Body of pancreas (tissue), 4 donors: ENCODE measurements at places on chromosomes 2 and 18. TPM values are rescaled to one million over a fixed set of nuclear protein-coding genes. Genes with fewer than 3 reads are reported as not detected.

- DNase-seq, result no peak
These were observed 27.0 kb downstream of the KCNJ13 start for GRCh38 chr2:232749331-232749730.

- no peak for DNase-seq
These were observed 15.0 kb downstream of the RAB27B start for GRCh38 chr18:54843314-54843713.

GRCh38 chr2:136439064-136439676 is 321.2 kb upstream of the CXCR4 start:
- no peak for DNase-seq

DNA sequence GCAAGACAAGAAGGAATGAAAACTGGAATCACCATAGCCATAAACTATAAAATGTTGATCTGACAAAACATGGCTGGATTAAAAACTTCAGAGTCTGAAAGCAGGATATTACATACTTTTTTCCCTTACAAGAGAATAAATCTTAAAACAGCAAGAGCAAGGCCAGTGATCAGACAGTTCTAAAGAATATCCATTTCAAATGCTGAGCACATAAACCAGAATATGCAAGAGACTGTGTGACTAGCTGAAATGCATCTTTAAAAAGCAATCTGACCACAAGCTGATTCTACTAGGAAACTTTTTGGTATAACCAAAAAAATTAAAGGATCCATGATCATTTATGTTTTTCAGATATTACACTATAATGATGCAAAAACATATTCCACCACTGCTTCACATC is 120.7 kb upstream of the RNU4ATAC start:
- DNase-seq, result no peak

- no peak for DNase-seq
These were observed 48.2 kb downstream of the COL4A4 start for GRCh38 chr2:227115761-227116160.

DNA sequence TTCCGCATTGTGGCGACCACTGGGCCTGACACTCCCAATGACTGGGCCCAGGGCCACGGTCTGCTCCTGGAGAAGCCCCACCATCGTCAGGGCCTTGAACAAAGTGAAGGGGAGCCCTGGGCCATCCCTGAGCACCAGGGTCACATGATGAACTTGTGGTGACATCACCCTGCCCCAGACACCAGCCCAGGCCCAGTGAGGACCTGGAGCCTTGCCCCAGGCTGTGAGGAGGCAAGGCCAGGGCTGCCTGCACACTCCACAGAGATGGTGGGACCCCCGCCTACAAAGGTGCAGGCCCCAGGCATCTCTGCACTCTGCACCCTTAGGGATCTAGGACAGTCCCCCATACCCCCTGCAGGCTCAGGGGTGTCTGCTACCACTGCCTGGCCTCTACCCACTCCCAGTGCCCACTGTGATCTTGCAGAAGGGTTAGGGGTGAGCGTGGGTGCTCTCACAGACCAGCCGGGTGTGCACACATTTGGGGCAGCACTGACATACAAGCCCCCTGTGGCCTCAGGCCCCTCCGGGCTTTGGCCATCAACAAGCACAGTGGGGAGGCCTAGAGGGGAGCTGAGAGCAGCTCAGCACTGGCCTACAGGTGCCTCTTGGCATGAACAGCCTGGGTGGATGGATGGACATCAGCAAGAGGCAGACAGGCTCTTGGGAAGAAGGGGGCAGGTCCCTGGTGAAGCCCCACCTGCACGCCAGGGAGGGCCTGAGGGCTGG is 624.0 kb upstream of the LRRTM4 start:
- no peak for DNase-seq

- DNase-seq, result no peak
These were observed 47.8 kb downstream of the XDH start for GRCh38 chr2:31366733-31367132.

Gene CCDC141
- 13.7 TPM for total RNA-seq

Gene LHCGR
- total RNA-seq, result not detected

Gene TTL
- total RNA-seq, result 7.8 TPM

Gene OR6B2
- total RNA-seq, result not detected

Gene CYP1B1
- 9.1 TPM for total RNA-seq

Gene MATN3
- total RNA-seq, result not detected

Gene CD28
- not detected for total RNA-seq
